ENCODE measurements at places on chromosomes 3 and 15.
A peak's percentile ranks its signal among the peaks of the same experiment; 100 is the strongest.

DNA sequence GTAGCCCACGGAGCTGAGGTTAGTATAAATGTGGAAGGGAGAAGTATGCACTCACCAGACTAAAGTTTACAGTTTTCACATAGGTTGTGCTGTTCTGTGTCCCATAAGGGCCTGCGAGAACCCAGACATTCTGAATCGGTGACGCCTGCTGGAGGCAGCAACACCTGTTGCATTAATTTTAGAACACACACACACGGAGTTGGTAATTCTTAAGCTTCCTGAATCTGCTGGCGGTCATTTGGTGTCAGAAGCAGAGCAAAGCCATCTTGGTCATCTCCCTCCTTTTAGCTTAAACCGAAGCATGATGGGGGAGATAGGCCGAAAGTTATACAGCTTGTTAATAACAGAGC is 41.1 kb upstream of the AP3B2 start:
- DNase-seq: peak; percentile 20

DNA sequence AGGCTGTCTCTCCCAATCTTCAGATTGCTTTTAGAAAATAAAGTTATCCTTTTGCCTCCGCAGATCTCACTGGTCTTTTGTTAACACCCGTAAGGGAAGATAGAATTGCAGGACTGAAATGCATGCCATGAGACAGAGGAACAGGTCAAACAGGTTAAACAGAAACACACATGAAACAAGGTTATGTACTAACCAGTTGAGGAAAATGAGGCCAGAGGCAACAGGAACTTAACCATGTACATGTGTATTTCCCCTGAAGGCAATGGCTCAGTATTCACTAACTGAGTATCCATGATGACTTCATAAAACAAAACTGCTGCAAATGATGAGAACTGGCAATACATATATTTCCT is 169.1 kb upstream of the NSMCE3 start:
- DNase-seq: no peak

DNA sequence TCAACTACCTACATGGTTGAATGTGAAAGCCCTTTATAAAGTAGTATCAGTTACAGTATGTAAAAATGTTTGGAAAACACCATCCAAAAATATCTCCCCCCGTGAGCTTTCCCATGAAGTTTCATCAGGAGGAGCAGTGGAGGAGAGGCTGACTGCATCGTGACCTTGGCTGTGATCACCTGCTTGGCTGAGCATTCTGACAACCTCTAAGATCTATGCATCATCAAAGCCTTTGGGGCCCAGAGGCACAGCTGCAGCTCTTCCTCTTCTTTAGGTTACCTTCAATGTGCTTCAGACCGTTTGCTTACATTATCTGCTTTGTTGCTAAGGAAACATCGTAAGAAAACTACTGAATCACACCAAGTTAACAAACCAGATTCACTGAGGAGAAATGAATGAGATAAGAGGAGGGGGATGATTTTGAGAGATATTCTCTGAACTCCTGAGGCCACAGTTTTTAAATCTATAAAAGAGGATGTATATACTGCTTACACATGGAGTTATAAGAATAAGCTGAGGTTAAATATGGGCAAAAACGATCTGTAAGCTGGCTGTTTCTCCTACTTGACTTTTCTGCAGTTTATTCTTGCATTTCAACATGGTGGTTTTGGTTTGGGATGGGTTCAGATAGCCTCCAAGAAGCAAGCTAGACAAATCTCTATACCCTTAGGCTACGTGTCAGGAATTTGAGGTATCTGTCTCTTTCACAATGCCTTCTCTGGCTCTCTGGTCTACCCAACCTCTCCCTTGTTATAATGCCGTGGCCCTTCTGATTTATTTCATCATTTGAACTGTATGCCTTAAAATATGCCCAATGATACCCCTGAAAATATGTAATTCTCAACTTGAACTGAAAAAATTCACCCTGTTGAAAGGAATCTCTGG is 4.0 kb downstream of the GCSAM start:
- DNase-seq: peak; percentile 85

- DNase-seq: peak; percentile 63
Observed at GRCh38 chr3:69250014-69250413, 127.6 kb upstream of the LMOD3 start.

Data from CD4-positive, alpha-beta T cell treated with Interleukin-4 for 1 hour (primary cell).